ENCODE measurements at places on chromosomes 7 and 10.

DNA sequence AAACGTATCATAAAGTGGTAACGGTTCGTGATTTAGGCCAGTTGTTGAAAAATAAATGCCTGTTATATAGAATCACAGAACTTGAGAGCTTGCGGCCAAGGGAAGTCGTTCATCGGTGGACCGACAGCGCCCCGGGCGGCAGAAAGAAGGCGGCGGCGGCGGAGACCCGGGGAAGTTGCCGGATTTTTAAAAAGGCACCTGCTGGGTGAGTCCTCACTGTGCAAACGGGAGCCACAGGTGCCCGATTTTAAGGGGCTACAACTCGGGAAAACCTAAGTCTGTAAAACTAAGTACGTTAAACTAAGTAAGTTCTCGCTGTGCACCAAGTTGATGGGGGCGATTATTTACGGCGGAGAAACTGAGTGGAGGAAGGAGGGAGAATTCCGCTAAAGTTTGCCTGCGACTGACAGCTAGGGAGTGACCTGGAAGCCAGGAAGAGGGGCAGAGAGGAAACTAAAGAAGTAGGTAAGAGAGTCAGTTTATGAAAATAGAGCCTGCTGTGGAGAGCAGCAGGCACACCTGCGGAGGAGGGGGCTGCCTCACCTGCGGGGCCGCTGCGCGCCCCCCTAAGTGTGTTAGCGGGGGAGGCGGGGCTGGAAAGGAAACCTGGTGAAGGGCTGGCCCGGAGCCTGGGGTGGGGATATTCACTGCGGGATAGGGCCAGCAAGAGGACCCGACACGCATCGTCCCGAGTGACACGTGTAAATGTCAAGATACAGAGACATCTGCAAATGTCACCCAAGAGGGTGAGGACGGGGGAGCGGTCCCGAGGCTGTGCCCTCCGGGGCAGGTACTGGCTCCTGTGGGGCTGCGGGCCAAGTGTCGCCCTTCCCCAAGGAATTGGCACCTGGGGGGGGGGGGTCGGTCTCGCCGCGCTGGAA, 996 bp downstream of the ADAM12 start:
- DNase-seq: peak; percentile 18

DNA sequence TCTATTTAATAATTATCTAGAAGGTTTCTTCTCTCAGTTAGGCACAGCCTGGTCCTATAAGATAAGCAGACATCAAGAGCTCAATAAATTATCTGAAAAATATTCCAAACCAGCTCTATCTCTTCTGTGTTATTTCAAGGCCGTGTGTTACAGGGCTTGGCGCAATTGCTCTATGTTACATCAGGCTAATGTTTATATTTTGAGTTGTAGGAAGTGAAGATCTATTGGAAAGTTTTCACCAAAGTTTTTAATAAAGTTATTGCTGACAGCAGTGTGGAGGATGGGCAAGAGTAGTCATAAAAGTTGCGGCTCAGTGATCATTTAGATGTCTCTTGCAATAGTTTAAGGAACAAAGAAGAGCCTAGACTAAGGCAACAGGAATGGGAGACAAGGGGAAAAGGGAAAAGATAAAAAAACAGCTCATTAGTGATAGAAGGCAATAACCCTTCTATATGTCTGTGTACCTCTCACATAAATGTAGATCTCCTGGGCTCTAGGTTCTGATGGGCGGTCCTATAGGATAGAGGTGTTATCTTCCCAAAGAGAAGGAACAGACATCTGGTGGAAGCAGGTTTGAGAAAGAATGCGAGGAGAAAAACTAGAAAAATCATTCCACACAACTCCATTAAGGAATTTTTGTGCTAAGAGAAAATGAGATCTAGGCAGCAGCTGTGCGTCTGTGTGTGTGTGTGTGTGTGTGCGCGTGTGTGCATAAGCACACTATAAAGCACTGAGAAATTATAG, 5.9 kb upstream of the ANKRD7 start:
- DNase-seq: peak; percentile 30

DNA sequence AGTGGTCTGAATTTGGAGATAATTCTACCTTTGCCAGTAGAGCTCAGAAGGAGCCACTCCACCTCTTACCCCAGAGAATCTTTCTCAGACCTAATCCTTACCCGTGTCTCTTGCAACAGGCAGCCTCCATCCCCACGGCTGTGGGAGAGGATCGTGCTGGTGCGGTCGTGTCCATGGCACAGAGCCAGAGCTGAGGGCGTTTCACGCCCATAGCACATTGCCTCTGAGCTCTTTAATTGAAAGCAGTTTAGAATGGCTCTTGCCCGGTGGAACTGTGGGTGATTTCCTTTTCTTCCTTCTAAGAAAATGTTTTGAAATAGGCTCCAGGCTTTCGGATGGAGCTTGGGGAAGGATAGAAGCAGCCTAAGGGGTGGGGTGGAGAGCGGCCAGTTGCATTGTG, 41.5 kb downstream of the PRF1 start:
- no peak for DNase-seq

DNA sequence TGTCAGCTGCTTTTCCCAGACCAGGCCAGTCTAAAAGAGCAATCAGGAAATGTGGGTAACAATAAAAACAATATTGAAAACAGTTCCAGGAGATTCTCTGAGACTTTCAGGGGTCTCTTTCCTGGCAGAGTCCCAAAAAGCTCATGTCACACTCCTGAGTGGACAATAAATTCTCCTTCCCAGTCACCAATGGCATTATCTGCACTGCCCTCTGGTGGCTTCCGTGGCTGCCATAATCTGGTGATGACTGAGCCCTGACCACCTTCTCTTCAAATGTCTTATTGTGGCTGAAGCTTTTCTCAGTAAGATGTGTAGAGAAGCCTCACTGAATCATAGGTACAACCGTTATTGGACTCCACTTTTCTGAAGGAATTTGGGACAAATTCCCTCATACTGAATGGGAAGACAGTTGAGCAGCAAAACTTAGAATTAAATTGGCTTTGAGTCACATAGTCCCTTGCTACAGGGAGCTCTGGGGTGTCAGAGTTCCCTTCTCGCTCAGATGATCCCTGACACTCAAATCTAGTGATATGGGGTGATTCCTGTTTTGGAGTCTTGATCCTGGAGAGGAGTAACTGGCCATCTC, 24.4 kb upstream of the ASAH2 start:
- DNase-seq: peak; percentile 48

DNA sequence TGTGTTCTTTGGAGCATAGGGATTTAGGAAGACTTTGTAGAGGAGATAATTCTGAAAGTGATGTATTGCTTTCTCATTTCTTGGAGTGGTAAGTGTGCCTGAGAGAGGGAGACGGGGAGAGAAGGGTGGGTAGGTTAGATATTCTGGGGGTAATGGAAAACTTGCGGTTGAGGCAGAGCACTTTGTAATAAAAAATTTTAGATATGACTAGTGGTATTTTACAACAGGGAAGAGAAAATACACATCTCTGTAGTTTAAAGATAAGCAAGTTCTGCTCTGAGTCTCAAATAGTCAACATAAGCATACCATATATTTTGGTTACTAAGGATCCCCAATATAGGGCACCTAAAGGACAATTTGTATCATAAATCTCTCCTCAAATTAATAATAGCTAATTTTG, 6.6 kb downstream of the VPS50 start:
- DNase-seq: no peak

DNA sequence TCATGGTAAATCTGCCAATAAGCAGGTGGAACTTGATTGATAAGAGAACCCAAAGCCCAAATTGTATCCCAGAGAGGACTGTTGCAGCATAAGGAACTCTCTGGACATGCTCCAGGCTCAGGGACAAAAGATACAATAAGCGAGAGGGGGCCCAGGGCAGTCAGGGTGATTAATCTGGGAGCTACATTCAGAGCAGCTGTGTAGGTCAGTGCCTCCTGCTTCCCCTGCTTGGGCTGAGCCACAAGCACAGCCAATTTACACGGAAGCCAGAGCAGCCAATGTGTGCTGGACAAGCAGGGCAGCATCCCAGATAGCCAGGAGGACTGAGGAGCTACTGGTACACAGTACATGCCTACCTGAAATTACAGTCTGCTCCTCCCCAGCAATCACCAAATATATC, 24.2 kb downstream of the MYPN start:
- DNase-seq: no peak

DNA sequence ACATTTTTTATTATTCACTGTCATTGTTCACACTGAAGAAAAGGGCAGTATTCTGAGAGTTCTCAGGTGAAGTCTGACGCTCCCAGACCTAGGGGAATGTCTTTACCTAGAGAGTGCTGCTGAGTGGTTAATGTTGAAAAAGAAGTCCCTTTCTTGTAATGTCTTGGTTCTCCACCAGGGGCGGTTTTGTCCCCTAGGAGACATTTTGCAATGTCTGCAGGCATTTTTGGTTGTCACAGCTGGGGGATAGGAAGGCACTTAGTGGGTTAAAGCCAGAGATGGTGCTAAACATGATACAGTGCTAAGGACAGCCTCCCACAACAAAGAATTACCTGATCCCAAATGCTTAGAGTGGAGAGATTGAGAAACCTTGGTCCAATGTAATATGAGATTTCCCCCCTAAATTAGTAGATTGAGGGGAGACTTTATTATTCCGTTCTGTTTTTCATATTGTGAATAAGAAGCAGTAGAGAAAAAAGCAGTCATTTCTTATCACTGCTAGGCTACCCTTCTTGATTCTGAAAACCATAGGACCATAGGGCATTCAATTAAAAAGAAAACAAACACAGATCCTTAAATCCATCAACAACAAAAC, 13.1 kb downstream of the UMAD1 start:
- DNase-seq: peak; percentile 31

GRCh38 chr7:70487886-70488285, 644.1 kb upstream of the GALNT17 start:
- no peak for DNase-seq

DNA sequence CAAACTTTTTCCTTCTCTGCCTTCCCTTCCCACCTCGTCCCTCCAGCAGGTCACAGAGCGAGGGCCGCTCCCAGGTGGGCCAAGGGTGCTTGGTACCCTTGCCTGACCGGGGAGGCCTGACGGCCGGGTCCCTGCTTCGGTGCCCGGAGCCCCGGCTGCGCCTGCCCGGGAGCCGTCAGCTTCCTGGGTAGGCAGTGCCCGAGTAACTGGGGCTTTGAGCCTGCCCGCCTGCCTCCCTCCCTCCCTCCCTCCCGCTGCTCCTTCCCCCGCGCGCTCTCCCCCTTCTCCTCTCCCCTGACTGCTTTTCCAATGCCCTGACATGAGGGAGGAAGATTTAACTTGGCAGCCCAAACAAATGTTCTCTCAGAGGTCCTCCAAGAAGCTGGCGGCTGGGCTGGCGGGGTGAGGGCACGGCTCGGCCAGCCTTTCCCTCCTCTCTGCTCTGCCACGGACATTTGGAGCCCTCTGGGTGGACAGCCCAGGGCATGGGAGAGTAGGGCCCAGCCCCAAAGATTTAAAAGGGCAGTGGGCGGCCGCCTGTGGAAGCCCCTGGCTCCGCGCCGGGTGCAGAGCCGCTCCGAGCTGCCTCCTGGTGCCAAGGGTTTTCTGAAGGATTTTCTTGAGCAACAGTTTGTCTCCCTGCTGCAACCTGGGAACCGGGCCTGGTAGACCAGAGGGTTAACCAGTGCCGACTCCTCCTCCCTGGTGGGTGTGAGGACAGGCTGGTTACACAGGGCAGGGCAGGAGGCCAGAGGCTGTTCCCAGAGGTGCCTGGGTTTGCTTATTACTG, 2.0 kb downstream of the ZMIZ1 start:
- peak; percentile 67 for DNase-seq

All from NCI-H460 (cell line).